Activated CD4-positive, alpha-beta T cell treated with anti-CD3 and anti-CD28 coated beads, Interleukin-2, amount 10 ng/mL, durations not matched to agents 24 days and 14 days (primary cell): ENCODE measurements at places on chromosomes 7 and 10. TPM values are rescaled to one million over a fixed set of nuclear protein-coding genes. Genes with fewer than 3 reads are reported as not detected.

Gene TRIL
- total RNA-seq, result 0.12 and 0.16 TPM in 2 replicates

Gene ACBD7
- 1.0 and 1.3 TPM in 2 replicates for total RNA-seq

Gene MSS51
- total RNA-seq, result 2.5 and 2.8 TPM in 2 replicates

Gene SPRN
- not detected in 2 replicates for total RNA-seq

Gene ELFN1
- total RNA-seq, result not detected in 2 replicates

Gene LRRC17
- total RNA-seq, result not detected in 2 replicates

Gene AOC1
- total RNA-seq, result not detected in 2 replicates

Gene TRIM50
- not detected in 2 replicates for total RNA-seq

Gene KCNH2
- 0.36 and 0.37 TPM in 2 replicates for total RNA-seq

Gene C10orf67
- total RNA-seq, result 0.07 and 0.16 TPM in 2 replicates

Gene NUTM2E
- 0.19 TPM in 1 of 2 replicates, not detected in the other for total RNA-seq

Gene ADRA2A
- total RNA-seq, result 0.05 TPM in 1 of 2 replicates, not detected in the other

Gene CELF2
- total RNA-seq, result 95.5 and 98.4 TPM in 2 replicates

Gene SLIT1
- 0.17 and 0.26 TPM in 2 replicates for total RNA-seq

Gene PNLIPRP3
- not detected in 2 replicates for total RNA-seq
